ENCODE measurements at places on chromosomes 3 and 15.

DNA sequence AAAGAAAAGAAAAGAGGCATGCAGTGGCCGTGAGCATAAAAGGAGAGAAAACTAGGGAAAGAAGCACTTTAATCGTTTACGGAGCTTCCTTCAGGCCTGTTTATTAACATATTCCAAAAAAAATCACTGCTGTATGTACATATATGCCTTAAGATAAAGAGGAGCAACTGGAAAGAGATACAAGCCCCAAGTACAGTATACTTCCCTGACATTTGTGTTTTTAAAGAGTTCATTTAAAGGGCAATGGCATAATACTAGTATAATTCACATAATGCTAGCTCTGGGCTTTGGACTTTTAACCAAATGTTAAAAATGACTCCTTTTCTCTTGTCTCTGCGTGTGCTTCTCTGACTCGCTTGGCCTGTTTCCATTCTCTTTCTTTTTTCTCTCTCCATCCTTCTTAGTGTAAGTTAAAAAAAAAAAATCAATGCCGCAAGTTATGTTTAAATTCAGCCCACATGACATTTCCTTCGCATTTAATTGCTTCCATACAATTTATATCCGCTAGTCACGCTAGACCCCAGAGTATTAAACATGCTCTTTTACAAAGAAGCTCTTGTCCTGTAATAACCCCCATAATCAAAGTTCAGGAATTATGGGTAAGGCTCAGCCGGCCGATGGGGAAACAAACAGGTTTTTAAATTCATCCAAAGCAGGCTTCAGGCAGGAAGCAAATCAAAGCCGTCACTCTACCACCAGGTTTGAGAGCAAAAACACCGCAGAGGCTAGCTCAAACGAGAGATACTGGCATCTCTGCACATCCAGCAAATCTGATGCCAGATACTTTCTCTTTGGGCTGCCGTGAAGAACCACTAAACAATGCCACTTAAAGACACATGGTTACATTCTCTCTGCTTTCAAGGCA, 19.4 kb downstream of the WWTR1 start:
- DNase-seq = peak; percentile 47

GRCh38 chr3:153629148-153629547, 467.1 kb downstream of the RAP2B start:
- DNase-seq = no peak

DNA sequence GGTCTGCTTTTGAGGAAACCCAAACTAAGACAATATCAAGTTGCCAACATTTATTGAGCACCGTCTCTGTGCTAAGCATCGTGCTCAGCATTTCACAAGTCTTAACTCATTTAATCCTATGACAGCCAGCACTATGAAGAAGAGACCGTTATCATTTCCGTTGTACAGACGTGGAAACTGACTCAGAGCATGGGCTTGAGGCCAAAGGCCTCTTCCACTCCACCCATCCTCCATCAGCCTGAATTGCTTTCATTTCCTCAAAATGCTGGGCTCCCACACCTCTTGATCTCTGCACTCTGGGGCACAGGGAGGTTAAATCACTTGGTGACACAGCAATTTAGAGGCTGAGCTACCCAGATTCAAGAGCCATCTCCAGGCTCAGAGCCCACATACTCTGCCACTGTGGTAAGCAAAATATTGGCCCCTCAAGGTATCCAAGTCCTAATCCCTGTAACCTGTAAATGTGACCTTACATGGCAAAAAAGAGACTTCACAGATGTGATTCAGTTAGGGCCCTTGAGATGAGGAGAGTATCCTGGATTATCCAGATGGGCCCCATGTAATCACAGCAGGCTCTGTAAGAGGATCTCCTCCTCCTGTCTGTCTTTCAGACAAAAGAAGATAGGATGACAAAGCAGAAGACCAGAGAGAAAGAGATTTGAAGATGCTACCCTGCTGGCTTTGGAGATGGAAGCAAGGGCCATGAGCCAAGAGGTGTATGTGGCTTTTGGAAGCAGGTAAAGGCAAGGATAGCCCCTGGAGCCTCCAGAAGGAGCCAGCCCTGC, 24.3 kb upstream of the FLNB start:
- DNase-seq = peak; percentile 75

DNA sequence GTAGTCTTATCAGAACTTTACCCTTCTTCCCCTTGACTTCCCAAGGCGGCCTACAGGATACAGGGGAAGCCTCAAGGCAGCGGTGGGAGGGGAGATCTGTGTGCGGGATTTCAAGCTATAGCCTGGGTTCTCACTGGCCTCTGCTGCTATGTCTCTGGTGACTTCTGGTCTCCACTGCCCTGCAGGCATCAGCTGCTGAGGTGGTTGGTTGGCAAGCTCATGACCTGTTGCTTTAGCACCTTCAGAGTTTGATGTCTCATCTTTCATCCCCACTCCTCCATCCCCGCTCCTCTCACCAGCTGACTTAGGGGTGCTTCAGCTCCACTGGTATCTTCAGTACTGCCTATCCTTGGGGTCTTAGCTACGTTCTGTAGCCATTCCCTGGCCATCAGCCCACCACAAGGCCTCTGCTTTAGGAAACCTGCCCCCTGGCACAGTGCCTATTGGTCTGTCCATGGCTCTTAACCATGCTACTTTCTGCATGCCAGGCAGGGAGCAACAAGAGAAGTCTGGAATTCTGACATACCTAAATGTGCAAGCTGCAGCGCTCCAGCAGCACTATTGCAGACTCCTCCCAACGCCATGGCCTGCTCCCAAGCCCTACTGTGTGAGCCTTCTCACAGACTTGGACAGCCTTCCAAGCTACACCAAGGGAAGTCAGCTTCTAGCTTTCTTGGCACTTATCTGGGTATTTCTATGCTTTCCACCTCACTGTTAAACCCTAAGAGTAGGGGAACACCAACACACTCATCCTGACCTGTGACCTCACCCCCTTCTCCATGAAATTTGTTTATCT, 1.8 kb upstream of the YEATS2 start:
- no peak for DNase-seq

DNA sequence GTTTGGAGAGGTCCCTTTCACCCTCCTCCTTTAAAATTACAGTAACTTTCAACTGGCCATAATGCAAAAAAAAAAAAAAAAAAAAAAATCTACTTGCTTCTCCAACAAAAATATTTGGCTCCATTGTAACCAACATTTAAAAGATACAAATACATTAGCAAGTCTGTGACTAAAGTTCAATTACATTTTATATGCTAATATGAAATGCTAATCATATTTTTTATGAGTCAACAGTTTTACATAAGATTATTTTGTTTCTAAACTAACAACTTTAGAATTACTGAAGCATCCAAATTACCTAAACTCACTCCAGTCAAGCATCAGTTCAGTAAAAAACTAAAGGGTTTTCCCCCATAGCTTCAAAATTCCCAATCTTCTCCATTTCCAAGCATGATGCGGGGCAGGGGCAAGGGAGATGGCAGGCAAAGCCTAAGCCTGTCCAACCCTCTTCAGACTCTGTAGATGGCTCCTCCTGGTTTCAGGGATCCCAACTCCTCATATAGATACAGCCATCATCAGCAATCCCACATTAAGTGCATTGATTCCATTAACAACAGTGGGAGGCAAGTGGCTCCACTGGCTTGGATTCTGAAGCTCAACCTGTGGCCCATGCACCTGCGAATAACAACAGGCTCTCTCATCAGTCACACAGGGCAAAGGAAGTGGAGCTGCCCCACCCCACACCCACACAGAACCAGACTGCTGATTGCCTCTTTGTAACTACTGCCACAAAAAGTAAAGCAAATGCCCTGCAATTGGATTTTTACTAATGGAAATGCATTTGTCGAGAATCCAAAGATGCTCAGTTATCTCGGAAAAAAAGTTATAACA, 15.0 kb downstream of the SFMBT1 start:
- DNase-seq = no peak

DNA sequence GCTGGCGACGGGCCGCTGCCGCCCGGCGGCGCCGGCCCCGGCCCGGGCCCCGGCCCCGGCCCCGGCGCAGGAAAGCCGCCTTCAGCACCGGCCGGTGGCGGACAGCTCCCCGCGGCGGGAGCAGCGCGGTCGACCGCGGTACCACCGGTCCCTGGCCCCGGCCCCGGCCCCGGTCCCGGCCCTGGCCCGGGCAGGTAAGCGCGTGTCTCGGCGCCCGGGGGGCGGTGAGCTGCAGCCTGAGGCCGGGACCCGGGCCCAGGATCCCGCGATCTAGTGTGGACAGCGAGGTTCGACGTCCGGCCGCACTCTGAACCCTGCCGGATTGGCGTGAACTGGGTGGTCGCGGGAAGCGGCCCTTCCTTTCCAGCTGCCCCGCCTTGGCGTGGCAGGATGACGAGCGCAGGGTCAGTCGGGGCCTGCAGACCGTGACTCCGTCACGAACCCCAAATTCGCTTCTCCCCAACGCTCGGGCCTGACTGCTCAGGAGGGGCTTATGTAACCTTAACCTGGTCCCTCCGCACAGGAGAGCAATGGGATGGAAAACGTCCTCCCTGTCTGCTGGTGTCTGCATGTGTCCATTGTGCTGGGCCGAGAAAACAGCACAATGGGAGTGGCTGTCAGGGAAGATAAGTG, 472 bp downstream of the BSN start:
- DNase-seq = no peak

DNA sequence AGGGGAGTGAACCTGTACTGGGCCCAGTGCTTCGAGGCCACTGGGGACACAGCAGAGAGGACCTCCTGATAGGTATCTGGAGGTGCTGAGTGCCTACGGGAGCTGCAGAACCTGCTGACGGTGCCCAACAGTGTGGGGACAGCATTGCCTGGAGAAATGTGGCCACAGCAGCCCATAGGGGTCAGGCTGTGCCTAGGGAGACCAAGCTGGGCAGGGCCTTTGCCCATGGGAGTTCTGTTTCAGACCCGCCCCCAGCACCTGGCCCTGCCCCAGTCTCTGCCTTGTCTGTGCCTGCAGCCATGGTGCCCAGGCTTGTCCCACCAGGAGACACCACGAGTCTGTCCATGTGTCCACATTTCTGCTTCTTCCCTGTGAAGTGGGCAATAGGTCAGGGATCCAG, 15.3 kb upstream of the RPL32 start:
- no peak for DNase-seq

DNA sequence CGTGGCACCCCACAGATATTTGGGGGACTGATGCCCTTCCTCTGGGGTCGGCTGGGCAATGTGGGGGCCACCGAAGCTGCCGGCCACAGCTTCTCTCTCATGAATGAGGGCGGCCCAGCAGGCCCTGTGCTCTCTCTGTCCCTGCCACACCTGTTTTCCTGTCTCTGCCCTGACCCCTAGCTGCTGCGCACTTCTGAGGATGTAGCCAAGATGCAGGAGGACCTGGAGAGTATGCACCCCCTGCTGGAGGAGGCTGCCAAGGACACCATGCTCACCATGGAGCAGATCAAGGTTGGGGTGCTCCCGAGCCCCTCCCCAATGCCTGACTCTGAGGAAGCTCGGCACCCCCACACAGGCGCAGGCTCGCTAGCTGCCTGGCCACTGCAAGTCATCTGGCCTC, 59.7 kb downstream of the SEMA3G start:
- DNase-seq = peak; percentile 39

- no peak for DNase-seq
These were observed 123.4 kb downstream of the FEZF2 start for GRCh38 chr3:62249855-62250543.

GRCh38 chr3:16127249-16127648, 47.2 kb upstream of the GALNT15 start:
- DNase-seq = no peak

- DNase-seq = no peak
These were observed 9.6 kb upstream of the LRRC2 start for GRCh38 chr3:46575577-46576222.

DNA sequence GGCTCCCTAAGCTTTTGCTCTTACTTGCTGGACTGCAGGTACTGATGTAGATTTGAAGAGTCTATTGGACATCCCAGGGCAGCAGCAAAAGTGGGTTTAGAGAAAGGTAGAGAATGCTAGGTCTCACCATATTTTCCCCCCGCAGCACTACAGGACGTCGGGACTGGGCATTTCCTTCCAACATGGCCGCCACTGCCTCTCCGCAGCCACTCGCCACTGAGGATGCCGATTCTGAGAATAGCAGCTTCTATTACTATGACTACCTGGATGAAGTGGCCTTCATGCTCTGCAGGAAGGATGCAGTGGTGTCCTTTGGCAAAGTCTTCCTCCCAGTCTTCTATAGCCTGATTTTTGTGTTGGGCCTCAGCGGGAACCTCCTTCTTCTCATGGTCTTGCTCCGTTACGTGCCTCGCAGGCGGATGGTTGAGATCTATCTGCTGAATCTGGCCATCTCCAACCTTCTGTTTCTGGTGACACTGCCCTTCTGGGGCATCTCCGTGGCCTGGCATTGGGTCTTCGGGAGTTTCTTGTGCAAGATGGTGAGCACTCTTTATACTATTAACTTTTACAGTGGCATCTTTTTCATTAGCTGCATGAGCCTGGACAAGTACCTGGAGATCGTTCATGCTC, 11.2 kb downstream of the CYP8B1 start:
- DNase-seq = no peak

DNA sequence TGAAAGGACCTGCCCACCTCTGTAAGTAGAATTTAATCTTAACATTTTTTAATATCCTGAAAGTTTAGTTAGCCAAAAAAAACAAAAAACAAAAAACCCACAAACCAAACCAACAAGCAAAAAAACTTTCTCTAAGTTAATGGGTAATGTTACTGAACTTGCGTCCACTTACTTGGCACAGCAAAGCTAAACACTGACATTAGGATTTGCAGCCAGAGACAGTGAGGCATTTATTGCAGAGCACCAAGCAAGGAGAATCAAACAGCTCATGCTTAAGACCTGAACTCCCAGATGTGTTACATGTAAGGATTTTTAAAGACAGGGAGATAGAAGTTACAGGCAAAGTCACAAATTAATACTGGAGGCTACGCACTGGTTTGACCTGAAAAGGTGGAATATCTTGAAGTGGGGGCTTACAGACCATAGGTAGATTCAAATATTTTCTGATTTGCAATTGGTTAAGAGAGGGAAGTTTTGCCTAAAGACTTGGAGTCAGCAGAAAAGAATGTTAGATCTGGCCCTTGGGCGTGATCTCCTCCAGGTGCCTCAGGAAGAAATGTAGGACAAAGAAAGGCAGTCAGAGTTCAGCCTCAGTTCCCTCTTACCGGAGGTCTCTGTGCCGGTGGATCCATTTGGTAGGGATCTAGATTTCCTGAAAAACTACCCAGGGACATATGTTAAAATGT, 205.0 kb downstream of the ADAMTSL3 start:
- no peak for DNase-seq

- no peak for DNase-seq
These were observed 18.6 kb downstream of the PIK3R4 start for GRCh38 chr3:130728037-130728436.

- DNase-seq = no peak
These were observed 12.8 kb downstream of the IL17RB start for GRCh38 chr3:53859178-53859577.

- no peak for DNase-seq
These were observed 67.6 kb downstream of the GOLIM4 start for GRCh38 chr3:168028086-168028485.

DNA sequence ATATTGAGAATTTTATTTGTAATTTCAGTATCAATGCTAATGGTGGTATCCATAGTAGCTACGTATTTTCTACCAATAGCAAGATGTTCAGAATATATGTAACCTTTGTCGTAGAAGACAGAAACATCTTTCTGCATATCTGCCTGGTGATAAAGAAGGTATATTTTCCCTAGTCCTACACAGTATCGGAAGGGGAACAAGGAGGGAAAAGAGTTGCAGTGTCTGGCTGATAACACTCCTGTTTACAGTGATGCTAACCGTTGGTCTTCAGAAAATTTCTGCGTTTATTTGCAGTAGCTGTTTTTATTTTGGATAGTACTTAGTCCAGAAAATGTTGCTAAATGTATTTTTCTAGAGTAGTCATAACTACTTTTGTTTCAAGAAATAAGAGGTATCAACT, 25.2 kb downstream of the TSC22D2 start:
- no peak for DNase-seq

All from Daoy (cell line).